ENCODE measurements at places on chromosomes 6 and 20.

DNA sequence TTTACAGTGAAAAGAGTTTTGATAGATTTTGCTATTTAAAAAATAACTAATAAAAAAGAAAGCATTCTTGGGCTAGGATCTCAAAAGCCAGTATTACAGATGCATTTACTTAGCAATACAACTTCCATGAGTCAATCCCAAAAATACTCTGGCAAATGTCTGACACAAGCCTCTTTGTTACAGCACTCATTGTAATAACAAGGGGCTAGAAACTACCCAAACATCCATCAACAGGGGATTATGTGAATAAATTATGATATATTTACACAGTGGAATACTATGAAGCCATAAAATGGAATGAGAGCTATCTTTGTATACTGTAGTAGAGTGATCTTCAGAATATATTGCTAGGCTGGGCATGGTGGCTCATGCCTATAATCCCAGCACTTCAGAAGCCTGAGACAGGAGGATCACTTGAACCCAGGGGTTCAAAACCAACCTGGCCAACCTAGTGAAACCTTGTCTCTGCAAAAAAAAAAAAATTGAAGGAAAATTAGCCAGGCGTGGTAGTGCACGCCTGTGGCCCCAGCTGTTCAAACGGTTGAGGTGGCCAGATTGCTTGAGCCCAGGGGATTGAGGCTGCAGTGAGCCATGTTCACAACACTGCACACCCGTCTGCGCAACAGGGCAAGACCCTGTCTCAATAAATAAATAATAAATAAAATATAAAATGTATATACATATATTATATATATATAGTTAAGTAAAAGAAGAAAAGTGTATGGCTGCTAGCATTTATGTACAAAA, 34.7 kb upstream of the TOP1 start:
- peak; percentile 57 for DNase-seq

GRCh38 chr6:35594503-35595186, 81.9 kb upstream of the TULP1 start:
- DNase-seq, result no peak

DNA sequence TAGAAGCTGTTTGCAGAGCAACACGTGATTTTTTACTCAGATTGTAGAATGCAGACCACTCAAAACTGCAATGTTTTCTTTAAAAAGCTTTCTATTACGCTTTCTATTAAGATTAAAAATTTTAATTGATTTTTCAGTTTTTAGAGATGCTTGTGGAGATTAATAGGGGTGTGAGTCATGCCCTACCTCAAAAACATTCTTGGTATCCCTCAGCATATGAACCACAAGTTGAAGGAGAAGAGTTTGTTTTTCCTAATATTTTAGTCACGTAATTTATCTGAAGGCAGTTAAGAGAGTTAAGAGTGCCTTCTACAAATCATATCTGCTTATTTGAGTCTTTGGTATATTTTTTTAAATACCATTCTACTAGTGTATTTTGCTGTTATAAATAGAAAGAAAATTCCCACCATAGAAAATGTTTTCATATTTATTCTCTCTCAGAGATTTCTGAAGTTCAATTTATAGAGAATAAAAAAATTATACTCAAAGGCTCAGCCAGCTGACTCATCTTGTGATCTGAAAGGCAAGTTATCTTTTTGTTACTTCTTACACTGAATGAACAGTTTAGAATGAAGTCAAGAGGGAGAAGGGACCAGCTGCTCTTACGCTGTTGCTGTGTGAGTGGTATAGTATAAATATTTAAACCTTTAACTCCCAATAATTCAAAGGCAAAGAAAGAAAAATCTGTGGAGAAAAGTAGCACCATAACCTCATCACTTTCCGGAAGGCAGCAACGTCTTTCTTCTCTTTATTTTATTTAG, 7.6 kb downstream of the RIPOR2 start:
- peak; percentile 64 for DNase-seq

DNA sequence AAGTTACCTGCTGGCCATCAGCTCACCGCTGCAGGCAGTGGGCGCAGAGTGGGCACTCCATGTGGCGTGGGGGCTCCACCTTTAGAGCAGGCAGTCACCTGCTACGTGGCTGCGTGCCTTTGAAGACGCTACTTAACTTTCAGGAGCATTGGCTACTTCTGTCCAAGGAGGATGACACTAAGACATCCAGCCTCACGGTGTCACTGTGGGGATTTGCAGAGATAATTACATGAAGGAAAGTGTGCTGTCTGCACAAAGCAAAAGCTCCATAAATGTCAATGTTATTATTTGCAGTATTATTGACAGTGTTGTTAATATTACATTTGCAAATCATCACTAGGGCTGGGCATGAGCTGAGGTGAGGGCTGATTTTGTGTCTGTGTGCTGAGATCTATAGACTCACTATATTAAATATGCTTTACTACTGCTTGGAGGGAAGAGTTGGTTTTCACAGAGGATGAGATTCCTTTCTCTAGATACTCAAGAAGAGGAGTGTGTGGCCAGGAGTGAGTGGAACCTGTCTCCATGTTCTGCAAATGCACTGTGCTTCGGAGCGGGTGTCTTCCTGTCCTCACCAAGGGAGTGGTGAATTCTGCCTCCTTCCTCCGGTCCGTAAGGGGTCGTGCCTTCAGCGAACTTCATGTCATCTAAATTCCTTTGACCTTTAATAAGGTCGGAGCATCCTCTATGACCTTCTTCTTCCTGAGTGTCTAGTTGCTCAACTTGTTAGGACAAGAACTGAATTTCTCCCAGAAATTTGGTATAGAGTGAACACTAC, 165.8 kb upstream of the SYNDIG1 start:
- peak; percentile 11 for DNase-seq

DNA sequence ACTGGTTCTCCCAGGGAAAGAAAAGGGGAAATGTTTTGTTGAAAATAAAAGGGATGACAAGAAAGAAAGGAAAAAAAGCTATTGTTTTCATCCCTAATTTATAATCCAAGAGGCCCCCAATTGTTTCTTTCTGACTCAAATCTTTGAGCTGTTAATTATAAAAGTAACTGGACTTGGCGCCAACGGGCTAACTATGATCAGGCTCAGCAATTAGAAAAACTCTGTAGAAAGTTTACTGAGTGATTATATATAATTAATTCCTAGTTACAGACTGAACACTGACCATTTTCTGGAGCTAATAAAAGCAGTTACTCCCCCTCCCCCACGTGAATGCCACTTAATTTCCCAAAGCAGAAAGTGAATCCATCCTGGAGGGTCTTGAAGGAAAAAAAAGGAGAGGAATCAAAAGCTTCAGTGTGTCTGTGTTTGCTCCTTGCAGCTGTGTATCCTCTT, 3.2 kb downstream of the ZMYND8 start:
- DNase-seq, result no peak

DNA sequence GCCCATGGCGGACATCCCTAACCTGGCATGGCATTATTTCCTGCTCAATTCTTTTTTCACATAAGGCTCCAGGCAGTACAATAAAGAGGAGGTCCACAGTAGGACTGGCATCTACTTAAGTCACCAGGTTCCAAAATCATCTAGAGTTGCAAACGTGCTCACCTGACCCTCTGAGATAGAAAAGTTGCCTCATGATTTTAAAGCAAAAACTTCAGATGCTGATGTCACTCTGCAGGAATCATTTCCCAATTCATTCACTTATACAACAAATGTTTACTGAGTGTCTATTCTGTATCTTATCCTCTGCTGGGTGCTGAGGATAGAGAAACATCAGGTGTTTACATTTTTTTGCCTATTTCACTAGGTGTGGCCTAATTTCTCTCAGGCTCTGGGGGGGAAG, 2.2 kb downstream of the ADGRF4 start:
- DNase-seq, result no peak

DNA sequence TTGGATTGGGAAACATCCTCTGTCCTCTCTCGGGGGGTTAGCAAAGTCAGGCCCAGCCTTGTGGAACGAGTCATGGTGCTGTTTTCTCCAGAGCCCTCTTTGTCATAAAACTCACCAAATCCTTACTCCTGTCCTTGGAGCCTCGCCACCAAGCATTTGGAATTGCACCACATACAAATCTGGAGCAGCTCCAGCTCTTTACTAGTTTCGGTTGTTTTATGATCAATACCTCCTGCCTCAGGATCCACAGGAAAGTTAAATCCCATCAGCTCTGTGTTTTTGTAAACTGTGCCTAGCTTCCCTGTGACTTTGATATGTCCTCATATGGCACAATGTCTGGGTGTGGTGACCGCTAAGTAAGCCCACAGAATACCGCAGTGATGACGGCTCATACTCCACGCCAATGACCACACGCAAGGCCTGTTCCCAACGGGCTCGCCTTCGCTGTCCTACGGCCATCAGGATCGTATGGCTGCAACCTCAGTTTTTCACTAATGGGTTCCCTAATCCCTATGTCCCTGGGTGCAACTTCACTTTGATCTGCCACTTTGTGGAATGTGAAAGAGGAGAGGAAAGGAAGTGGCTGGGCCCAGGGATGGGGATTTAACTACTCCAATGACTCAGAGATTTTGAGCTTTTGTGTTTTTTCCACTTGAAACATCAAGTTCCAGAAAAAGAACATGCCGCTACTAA, 111.3 kb upstream of the FOXQ1 start:
- DNase-seq, result peak; percentile 49

GRCh38 chr6:12911427-12911826, 194.9 kb downstream of the PHACTR1 start:
- DNase-seq, result peak; percentile 17

- no peak for DNase-seq
Measured at GRCh38 chr20:12825226-12825595, 183.6 kb upstream of the SPTLC3 start.

DNA sequence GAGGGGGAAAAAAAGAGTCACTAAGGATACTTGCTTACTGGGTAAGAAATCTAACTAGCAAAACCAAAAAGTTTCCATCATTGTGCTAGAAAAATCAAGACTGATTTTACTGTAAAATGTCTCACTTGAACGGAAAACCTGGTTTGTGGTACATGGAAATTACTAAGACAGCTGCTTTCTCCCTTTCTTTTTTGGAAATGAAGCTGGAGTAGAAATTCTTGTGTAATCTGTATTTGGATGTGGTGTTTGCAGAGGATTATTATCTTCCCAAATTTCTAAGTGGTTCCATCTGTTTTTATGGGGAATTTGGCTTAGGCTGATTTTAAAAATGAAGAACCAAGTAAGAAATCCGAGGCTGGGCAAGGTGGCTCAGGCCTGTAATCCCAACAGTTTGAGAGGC, 20.4 kb downstream of the EPB41L2 start:
- no peak for DNase-seq

GRCh38 chr20:59788811-59789397, 144.5 kb downstream of the SYCP2 start:
- no peak for DNase-seq

DNA sequence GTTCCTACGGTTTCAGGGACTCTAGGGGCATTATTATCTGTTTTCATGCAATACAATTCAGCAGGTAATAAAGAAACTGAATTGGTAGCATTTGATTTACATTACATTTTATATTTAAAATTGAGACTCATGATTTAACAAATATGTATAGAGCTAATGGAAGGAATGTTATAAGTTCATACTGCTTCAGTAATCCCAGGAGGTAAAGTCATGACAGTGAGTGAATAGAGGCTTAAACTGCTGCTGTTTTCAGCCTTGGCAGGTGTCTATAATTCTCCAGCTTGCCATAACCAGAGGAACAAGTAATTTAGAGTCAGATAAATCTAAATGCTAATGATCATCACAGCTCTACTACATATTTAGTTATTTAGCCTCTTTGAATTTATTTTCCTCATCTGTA, 360.8 kb upstream of the MANEA start:
- DNase-seq, result no peak
